ENCODE measurements at places on chromosomes 3 and 15. TPM values are rescaled to one million over a fixed set of nuclear protein-coding genes. Genes with fewer than 3 reads are reported as not detected.
A peak's percentile ranks its signal among the peaks of the same experiment; 100 is the strongest.

EXD1 gene
- not detected for total RNA-seq

WWTR1 gene
- 89.5 TPM for total RNA-seq

- H3K27me3 ChIP-seq, result no peaks in the 10 kb centered on the region
- H3K4me3 ChIP-seq, result no peak overlapping the region
- H3K4me1 ChIP-seq, result peaks cover 29% of the 10 kb centered on the region
- H3K27ac ChIP-seq, result peak overlapping the region; percentile 72
- H3K36me3 ChIP-seq, result no peaks in the 10 kb centered on the region
Observed at GRCh38 chr15:92617549-92618520, 37.7 kb downstream of the FAM174B start.

GRCh38 chr3:172289583-172289982 lies 158.7 kb downstream of the GHSR start:
- peaks cover 32% of the 10 kb centered on the region for H3K36me3 ChIP-seq
- H3K4me3 ChIP-seq, result no peak overlapping the region
- no peaks in the 10 kb centered on the region for H3K27me3 ChIP-seq
- no peak for DNase-seq
- H3K4me1 ChIP-seq, result peaks cover 57% of the 10 kb centered on the region

DNA sequence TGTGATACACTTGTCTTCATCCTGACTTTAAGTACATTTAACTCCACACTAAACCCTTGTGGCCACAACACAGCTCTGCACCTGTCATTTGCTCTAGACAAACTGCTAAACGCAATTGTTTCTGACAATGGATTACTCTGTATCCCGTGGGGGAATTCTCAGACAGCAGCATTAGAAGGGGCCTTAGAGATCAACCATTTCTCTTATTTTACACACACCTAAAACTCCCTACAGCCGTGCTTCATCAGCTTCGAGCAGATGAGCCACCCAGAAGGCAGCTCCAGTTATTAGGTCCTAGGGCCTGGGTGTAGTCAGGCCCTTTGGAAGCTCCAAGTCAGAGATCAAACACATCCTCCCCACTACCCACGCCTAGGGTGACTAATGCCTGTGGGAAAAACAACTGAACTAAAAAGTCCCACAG lies 1.3 kb upstream of the IL12A start:
- DNase-seq, result no peak
- peak overlapping the region; percentile 4 for H3K27ac ChIP-seq
- H3K36me3 ChIP-seq, result no peaks in the 10 kb centered on the region

Measured in lower lobe of right lung (tissue), 2 donors.